ENCODE measurements at places on chromosomes 6 and 20. TPM values are rescaled to one million over a fixed set of nuclear protein-coding genes. Genes with fewer than 3 reads are reported as not detected.

DNA sequence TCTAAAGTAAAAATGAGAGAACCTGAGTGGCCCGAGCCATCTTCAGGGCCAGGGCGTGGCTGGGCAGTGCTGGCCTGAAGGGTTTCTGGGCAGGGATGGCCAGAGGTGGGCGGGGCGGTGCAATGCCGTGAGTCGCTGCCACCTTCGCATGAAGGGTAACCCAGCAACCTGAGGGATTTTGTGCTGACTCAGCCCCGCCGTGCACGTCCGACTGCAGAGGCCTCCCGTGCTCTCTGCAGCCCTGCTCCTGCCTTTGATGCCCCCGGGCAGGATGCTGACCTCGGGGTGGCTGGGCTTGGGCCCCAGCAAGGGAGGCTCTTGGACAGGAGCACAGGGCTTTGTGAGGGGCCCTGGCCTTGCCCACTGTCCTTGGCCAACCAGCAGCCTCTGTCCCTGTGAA, 81.7 kb upstream of the GATA5 start:
- H3K4me3 ChIP-seq, result no peak overlapping the region

- H3K4me3 ChIP-seq, result no peak overlapping the region
- peak; percentile 55 for DNase-seq
- peak overlapping the region; percentile 70 for H3K27ac ChIP-seq
These were observed 39.9 kb downstream of the RPRD1B start for GRCh38 chr20:38073307-38074071.

GRCh38 chr6:46130666-46131065, 877 bp downstream of the ENPP4 start:
- H3K27me3 ChIP-seq, result peaks cover 3% of the 10 kb centered on the region
- DNase-seq, result no peak
- no peak overlapping the region for H3K27ac ChIP-seq
- H3K4me1 ChIP-seq, result peaks cover 3% of the 10 kb centered on the region
- H3K36me3 ChIP-seq, result no peaks in the 10 kb centered on the region
- peak overlapping the region; percentile 65 for H3K4me3 ChIP-seq

GRCh38 chr6:128686084-128686483, 165.7 kb upstream of the PTPRK start:
- no peak overlapping the region for H3K4me3 ChIP-seq
- H3K36me3 ChIP-seq, result no peaks in the 10 kb centered on the region
- no peak for DNase-seq
- H3K27me3 ChIP-seq, result no peaks in the 10 kb centered on the region
- H3K4me1 ChIP-seq, result no peaks in the 10 kb centered on the region

DNA sequence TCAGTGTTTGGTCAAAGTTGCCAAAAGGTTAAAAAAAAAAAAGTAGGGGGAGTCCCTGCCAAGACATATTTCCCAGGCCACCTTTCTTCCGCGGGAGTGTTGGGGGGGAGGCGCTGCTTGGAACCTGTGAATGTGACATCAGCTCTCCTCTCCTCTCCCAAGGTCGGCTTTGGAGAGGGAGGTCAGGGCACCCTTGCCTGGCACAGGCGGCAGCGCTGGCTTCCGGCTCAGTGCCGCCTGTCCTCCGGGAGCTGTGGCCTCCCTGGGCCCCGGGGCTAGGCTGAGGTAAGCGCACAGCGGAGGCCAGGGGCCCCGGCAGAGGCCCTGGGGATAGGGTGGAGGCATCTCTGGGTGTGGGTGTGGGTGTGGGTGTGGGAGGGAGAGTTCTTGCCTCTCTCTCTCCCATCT, 1.9 kb upstream of the EDN1 start:
- H3K4me3 ChIP-seq, result peak overlapping the region; percentile 67
- peak overlapping the region; percentile 83 for H3K27ac ChIP-seq
- no peak for DNase-seq
- H3K27me3 ChIP-seq, result no peaks in the 10 kb centered on the region
- no peaks in the 10 kb centered on the region for H3K36me3 ChIP-seq

DNA sequence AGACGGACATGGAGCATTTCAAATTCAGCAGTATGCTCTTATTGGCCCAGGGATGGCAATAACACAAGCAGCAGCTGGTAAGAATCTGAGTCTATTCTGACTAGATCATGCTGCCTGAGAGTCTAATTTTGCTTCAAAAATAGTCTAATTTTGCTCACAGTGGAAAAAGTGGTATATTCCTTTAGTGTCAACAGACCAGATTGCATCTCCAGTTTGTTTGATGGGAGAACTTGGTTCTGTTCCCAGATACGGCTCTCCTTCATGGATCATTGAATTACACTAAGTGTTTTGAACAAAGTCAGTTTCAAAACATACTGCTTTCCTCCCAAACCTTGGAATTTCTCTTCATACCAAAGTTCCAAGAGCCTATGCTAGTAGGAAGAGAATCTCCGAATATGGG, 586.1 kb downstream of the RNF144B start:
- H3K4me1 ChIP-seq, result no peaks in the 10 kb centered on the region
- H3K4me3 ChIP-seq, result no peak overlapping the region
- no peak for DNase-seq
- no peak overlapping the region for H3K27ac ChIP-seq
- H3K27me3 ChIP-seq, result peaks cover 3% of the 10 kb centered on the region
- no peaks in the 10 kb centered on the region for H3K36me3 ChIP-seq

DNA sequence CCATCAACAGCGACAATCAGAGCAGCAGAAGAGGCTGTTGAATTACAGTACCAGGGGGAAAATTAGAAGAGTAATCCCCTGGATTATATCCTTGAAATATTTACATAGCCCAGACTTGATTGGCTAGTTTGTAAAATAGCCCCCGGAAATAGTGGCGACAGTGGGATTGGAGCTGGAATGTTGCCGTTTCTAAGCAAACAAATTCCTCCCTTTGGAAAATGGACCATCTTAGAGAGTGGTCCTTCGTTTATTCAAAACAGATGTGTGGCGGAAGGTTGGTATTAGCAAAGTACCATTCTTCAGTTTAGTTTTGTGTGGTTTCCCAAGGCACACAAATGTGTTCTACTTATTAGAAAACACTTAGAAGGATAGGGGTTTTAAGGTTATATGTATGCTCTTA, 4.5 kb upstream of the EPB41L2 start:
- DNase-seq, result no peak
- no peaks in the 10 kb centered on the region for H3K27me3 ChIP-seq
- H3K27ac ChIP-seq, result no peak overlapping the region
- H3K36me3 ChIP-seq, result no peaks in the 10 kb centered on the region
- H3K4me3 ChIP-seq, result no peak overlapping the region
- H3K4me1 ChIP-seq, result peaks cover 11% of the 10 kb centered on the region

DNA sequence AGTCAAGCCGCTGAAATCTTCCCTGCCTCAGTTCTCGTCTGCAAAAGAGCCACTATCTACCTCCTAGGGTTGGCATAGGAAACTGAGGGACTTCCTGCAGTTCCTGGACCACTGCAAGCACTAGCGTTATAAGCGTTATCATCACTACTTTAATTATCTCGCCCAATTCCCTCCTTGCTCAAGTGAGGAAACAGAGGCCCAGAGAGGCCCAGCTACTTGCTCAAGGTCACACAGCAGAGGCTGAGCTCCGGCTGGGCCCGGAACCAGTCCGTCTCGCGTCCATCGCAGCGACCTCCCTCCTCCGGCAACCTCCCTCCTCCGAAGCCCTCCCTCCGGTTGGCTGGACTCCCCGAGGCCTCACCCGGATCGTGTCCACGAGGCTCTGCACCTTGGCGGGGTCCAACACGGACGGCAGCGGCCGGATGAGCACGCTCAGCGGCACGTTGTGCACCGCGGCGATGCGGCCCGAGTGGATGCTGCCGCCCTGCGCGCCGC, 338 bp downstream of the SRXN1 start:
- H3K27me3 ChIP-seq, result no peaks in the 10 kb centered on the region
- H3K36me3 ChIP-seq, result peaks cover 5% of the 10 kb centered on the region
- peak overlapping the region; percentile 77 for H3K27ac ChIP-seq
- peak overlapping the region; percentile 97 for H3K4me3 ChIP-seq

DNA sequence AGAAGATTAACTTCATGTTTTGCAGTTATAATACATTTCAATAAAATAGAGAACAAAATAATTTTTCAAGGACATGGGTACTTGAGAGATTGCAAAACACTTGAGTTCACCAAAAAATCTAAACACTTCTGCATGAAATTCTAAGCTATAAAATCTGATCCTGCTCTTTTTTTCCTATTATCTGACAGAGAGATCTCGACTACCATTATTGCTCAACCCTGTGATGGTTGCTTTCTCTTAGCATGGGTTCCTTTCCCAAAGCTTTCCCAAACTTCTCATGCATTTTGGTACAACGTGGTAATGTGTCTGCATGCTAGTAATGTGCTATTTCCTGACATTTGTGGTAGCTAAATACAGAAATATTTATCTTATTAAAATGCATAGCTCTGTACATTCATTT, 1243.1 kb upstream of the ADGRB3 start:
- no peak for DNase-seq
- H3K4me1 ChIP-seq, result no peaks in the 10 kb centered on the region
- H3K36me3 ChIP-seq, result no peaks in the 10 kb centered on the region
- H3K4me3 ChIP-seq, result no peak overlapping the region
- H3K27me3 ChIP-seq, result no peaks in the 10 kb centered on the region

GRCh38 chr20:63086421-63087235, 79.9 kb upstream of the BHLHE23 start:
- no peak for DNase-seq
- no peaks in the 10 kb centered on the region for H3K36me3 ChIP-seq
- H3K4me3 ChIP-seq, result no peak overlapping the region
- H3K27me3 ChIP-seq, result no peaks in the 10 kb centered on the region
- no peaks in the 10 kb centered on the region for H3K4me1 ChIP-seq
- no peak overlapping the region for H3K27ac ChIP-seq

DNA sequence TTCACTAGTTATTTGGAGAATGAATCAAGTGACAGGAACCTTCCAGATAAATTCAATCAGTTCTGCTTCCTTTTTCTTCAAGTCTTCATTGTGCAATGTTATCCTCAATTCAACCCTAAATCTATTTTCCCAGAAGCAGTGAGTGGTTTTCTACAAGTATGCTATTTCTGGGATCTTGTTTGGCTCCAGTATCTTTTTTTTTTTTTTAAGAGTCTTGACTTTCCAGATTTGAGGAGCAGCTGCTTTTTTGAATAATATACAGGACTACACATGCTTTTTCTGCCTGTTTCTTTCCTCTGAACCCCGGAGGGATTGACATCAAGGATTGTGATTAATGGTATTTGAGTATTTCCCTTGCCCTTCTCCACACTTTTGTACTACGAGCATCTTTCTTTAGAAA, 339.2 kb upstream of the JAG1 start:
- no peaks in the 10 kb centered on the region for H3K4me1 ChIP-seq
- no peak overlapping the region for H3K27ac ChIP-seq
- H3K4me3 ChIP-seq, result no peak overlapping the region
- no peaks in the 10 kb centered on the region for H3K36me3 ChIP-seq
- H3K27me3 ChIP-seq, result no peaks in the 10 kb centered on the region
- no peak for DNase-seq

- no peaks in the 10 kb centered on the region for H3K4me1 ChIP-seq
- no peak overlapping the region for H3K4me3 ChIP-seq
- no peaks in the 10 kb centered on the region for H3K27me3 ChIP-seq
- H3K36me3 ChIP-seq, result no peaks in the 10 kb centered on the region
- no peak overlapping the region for H3K27ac ChIP-seq
- DNase-seq, result no peak
These were observed 9.5 kb upstream of the SLC17A3 start for GRCh38 chr6:25883536-25883935.

DNA sequence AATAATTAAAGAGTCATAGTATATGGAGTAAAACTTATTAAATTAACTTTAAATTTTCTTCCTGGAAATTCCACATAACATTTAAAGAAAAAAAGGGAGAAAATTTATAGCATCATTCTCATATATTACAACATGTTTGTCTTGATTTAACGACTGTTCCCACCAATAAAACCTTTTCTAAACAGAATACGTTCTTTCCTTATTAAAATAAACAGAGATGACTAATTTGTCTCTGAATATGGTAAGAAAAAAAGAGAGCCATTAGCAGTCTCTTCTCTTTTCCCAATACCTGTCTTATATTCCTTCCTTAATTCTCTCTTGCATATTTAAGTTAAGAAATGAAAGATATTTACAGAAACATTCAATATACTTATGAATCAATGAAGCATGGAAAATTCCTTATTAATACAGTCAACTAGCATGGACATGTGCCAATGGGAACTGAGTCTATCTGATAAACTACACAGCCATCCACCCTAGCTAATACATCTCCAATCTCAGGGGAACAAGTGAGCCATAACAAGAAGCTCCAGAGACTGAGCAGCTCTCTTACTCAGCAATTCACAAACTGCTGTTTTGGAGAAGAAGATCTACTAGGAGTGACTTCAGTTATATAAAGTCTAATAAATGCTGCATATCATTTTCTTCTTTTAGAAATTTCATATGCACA, 347.1 kb upstream of the MANEA start:
- no peaks in the 10 kb centered on the region for H3K36me3 ChIP-seq
- no peak for DNase-seq
- no peaks in the 10 kb centered on the region for H3K27me3 ChIP-seq
- H3K4me1 ChIP-seq, result no peaks in the 10 kb centered on the region
- H3K4me3 ChIP-seq, result no peak overlapping the region
- H3K27ac ChIP-seq, result no peak overlapping the region

DNA sequence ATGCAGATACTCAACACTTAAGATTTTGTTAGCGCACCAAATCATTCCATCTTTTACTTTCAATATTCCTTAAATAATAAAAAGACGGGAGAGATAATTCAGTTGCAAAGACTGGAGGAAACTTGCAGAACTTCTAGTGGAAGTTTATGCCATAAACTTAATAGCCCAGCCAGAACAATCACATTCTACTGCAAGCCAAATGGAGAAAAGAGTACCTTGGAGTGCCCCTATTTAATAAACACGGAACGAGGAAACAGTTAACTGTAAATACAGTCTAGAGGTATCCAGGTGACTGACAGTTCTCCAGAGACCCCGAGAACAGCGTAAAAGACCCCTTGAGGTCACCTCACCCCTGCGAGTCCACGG, 635 bp downstream of the SLC35B3 start:
- peaks cover 9% of the 10 kb centered on the region for H3K36me3 ChIP-seq
- peaks cover 20% of the 10 kb centered on the region for H3K4me1 ChIP-seq
- H3K27ac ChIP-seq, result peak overlapping the region; percentile 98
- H3K4me3 ChIP-seq, result peak overlapping the region; percentile 100

DNA sequence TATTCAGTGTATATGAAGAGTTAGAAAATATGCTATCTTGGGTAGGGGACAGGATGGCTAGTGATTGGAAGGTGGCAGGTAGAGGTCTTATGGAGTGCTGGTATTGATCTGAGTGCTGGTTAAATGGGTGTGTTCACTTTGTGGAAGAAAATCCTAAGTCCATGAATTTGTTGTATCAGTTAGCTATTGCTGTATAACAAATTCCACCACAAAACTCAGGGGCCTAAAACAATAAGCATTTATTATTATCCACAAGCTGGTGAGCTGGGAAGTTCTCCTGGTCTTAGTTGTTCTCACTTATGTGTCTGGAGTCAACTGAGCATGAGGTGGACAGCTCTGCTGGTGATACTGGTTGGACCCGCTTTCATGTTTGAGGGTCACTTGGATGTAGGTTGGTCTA, 212.2 kb upstream of the PLCB4 start:
- H3K27me3 ChIP-seq, result no peaks in the 10 kb centered on the region
- no peak for DNase-seq
- no peaks in the 10 kb centered on the region for H3K4me1 ChIP-seq

TAGAP gene
- 0.13 TPM for total RNA-seq

BPIFB1 gene
- 0.10 TPM for total RNA-seq

SRSF3 gene
- total RNA-seq, result 356 TPM

YIPF3 gene
- total RNA-seq, result 81.8 TPM

C6orf52 gene
- 6.5 TPM for total RNA-seq

TMEM170B gene
- total RNA-seq, result 1.3 TPM

PRL gene
- not detected for total RNA-seq

DEF6 gene
- total RNA-seq, result 0.59 TPM

STK4 gene
- 50.2 TPM for total RNA-seq

SRMS gene
- not detected for total RNA-seq

GPX5 gene
- total RNA-seq, result not detected

FAM209A gene
- not detected for total RNA-seq
